Pancreas (tissue), 10 donors: ENCODE measurements at places on chromosomes 7 and 10. TPM values are rescaled to one million over a fixed set of nuclear protein-coding genes. Genes with fewer than 3 reads are reported as not detected.

GRCh38 chr10:129972145-129972965, 8.3 kb upstream of the EBF3 start:
- DNase-seq: no peak

The EPDR1 gene
- 2.4 TPM for polyA plus RNA-seq

The TSPAN33 gene
- 11.2 TPM for polyA plus RNA-seq

The TACR2 gene
- 0.14 TPM for polyA plus RNA-seq

The KCP gene
- 0.95 TPM for polyA plus RNA-seq

DNA sequence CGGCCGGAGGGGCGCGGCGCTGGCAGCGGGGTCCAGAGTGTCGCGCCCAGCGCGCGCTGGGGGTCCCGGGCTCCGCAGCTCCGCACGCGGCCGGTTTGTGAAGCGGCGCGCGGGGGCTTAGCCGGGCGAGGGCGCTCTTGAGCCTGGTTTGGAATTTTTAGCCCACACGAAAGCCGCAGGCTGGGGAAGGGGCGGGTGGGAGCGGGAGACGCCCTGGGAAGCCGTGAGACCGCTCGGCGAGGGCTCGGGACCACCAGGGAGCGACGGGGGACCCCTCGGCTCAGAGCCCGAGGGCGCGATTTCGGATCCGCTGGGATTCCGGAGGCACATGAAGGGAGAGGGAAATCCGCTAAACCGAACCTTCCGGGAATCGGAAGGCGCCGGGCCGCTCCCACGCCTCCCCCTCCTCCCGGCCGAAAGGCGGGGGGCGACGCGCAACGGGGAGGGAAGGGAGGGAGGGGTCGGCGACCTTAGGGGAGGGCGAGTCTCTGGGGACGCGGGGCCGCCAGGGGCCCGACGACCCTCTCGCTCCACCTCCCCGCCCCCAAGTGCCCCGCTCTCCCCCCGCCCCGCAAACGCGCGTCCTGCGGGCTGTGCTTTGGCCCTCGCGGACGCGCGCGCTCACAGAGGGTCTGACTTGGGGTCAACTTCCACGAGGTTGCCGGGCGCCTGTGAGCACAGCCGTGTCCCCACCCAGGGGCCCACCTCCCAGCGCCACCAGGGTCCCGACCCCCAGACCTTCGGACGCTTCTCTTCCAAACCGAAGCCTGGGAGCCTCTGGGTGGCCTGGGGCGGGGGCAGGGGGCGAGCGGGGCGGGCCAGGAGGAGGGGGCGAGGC, 5.1 kb upstream of the ELFN1 start:
- DNase-seq: peak; percentile 73

- no peak for DNase-seq
These were observed 116.8 kb downstream of the TRRAP start for GRCh38 chr7:98995111-98995510.

- no peak for DNase-seq
These were observed 4.3 kb downstream of the GSTO2 start for GRCh38 chr10:104273286-104273685.

- DNase-seq: no peak
These were observed 24.1 kb downstream of the PRF1 start for GRCh38 chr10:70578371-70578947.

GRCh38 chr10:14550471-14550981, 219.8 kb upstream of the FRMD4A start:
- DNase-seq: no peak
